ENCODE measurements at places on chromosomes 2 and 18.

- H3K36me3 ChIP-seq: no peaks in the 10 kb centered on the region
- no peak overlapping the region for H3K4me3 ChIP-seq
- no peak overlapping the region for H3K27ac ChIP-seq
These were observed 10.5 kb downstream of the TM4SF20 start for GRCh38 chr2:227368574-227368973.

GRCh38 chr2:45289997-45290709 lies 280.9 kb upstream of the SIX2 start:
- H3K36me3 ChIP-seq: no peaks in the 10 kb centered on the region
- no peak for DNase-seq
- no peaks in the 10 kb centered on the region for H3K27me3 ChIP-seq
- H3K27ac ChIP-seq: no peak overlapping the region
- no peak overlapping the region for H3K4me3 ChIP-seq

GRCh38 chr2:190344276-190344827 lies 963 bp downstream of the INPP1 start:
- H3K36me3 ChIP-seq: no peaks in the 10 kb centered on the region
- no peak for DNase-seq
- peaks cover 14% of the 10 kb centered on the region for H3K4me1 ChIP-seq
- no peaks in the 10 kb centered on the region for H3K27me3 ChIP-seq
- peak overlapping the region; percentile 50 for H3K4me3 ChIP-seq
- no peak overlapping the region for H3K27ac ChIP-seq

DNA sequence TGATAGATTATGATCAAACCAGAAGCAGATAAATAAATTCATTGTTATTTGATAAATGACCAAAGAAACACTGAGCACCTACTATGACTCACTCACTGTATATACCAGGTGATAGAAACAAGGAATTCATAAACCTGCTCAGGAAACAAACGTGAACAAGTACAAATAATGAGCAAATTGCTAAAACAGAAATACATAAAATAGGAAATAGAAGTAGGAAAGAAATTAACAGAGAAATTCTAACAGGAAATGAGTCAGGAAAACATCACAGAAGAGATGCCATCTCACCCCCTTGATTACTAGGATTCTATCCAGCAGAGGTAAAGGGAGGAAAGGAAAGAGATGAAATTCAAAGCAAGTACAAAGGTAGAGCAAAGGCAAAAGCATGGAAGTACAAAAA lies 31.3 kb downstream of the EXOC6B start:
- no peaks in the 10 kb centered on the region for H3K27me3 ChIP-seq
- H3K27ac ChIP-seq: no peak overlapping the region
- no peak for DNase-seq
- H3K4me1 ChIP-seq: no peaks in the 10 kb centered on the region
- H3K4me3 ChIP-seq: no peak overlapping the region
- no peaks in the 10 kb centered on the region for H3K36me3 ChIP-seq

DNA sequence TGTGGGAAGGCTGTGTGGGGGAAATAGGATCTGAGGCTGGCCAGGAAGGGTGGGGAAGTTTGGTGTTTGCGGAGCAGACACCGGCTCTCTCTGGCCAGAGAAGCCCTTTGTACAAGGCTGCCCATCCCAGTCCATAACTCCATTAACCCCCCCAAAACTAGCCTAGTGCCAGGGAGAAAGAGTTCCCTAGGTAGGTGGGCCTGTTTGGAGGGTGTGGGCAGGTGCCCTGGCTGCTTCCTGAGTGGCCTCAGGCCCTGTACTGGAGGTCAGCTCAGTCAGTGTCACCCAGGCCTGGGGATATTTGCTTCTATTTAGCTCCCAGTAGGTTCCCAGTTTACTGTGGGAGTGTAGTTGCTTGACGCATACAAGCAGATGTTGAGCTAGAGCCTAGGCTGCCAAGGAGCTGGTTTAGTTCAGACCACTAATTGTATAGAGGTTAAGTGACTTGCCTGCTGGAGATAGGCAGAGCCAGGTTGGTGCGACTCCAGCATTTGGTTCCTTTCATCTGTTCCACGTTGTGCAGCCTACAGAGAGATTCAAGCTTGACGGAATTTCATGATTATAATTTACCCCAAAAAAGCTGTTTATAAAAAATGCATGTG lies 2.9 kb upstream of the GREB1 start:
- H3K36me3 ChIP-seq: no peaks in the 10 kb centered on the region
- no peaks in the 10 kb centered on the region for H3K4me1 ChIP-seq
- no peak overlapping the region for H3K4me3 ChIP-seq
- peaks cover 13% of the 10 kb centered on the region for H3K27me3 ChIP-seq
- no peak for DNase-seq

DNA sequence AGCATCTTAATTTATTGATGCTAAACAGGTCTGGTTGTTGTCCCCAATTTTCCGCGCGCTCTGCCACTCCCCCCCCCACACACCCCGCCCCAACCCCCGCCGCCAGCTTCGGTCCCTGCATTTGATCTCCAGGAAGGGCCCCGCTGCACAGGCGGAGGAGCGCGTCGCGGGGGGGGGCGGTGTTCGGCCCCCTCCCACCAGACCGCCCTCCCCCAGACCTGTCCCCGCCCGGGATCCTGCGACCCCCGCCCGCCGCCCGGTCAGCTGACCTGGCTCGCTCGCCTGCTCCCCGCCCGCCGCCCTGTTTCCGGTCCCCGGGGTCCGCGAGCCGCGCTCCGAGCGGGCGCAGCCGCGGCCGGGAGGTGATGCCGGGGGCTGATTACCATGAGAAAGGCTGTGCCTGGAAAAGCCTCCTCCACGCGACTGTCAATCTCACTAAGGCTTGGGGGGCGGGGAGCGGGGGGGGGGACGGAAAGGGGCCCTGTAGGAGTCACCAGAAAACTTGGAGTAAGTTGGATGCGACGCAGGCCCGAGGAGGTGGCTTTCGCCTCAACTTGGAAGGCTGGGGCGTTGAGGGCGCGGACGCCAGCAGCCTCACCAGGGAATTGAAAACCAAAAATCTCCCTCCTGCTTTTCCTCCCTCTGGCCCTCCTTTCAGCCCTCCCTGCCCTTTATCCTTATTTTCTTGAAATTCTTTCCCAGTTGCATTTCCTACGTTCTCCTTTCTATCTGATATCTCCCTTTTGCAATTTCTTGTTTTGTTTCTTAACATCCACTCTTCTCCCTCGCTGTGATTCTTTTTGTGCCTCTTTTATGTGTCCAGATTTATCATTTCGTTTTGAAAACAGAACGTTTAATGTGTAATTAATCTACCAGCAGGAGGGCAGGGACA lies 4.4 kb upstream of the ZEB2 start:
- H3K27ac ChIP-seq: peak overlapping the region; percentile 41
- H3K36me3 ChIP-seq: no peaks in the 10 kb centered on the region
- no peak for DNase-seq
- H3K4me1 ChIP-seq: peaks cover 4% of the 10 kb centered on the region
